Daoy (cell line): ENCODE measurements at places on chromosomes 7 and 10. TPM values are rescaled to one million over a fixed set of nuclear protein-coding genes. Genes with fewer than 3 reads are reported as not detected.

GRCh38 chr7:105926131-105926530, 36.9 kb upstream of the CDHR3 start:
- no peak for DNase-seq

DNA sequence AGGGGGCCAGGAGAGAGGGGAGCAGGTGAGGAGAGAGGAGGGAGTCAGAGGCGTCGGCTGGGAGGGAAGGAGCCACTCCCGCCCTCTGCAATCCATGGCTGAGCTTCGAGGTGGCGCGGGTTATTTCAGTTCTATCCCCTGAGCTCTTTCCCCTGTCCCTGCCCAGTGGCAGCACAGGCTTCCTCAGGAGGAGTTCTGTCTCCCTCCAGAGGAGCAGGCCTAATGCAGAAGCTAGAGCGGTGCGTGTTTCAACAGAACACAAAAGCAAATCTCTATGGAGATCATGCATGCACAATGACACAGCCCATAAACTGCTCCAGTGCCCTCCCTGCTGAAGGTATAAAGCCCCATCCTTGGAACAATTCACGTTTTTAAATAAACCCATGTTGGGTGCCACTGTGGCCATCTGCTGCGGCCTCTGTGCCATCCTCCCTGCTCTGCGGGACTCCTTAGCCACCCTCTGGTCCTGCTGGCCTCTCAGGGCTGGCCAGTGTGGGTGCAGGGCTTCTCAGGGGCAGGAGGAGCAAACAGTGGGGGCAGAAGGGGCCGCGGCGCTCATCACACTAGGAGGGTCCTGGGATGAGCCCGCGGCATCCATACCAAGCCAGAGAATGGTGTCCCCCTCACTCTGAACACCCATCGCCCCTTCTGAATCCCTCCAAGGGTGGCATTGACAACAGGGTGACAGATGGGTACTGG, 192.6 kb upstream of the LYZL2 start:
- DNase-seq = no peak

GRCh38 chr7:72321081-72321480, 91.1 kb downstream of the CALN1 start:
- no peak for DNase-seq

DNA sequence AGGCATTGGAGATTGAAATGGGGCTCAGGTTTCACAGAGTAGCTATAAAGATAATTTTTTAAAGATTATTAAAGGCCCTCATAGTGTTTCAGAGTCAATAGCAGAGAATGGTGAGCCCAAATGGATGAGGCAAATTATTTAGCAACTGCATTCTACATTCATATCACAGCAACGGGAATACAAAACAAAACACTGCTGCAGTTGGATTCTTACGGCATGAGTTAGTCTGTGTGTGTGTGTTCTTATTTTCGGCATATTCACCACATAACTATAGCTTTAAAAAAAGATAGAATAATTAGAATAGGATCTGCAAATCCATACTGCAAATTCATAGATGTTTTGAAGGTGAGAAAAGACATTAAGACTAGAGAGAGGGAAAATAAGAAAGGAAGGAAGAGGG, 66.0 kb downstream of the SUGCT start:
- DNase-seq = peak; percentile 58

- DNase-seq = no peak
Measured at GRCh38 chr7:12494687-12495024, 75.9 kb upstream of the SCIN start.

GRCh38 chr7:44767912-44768627, 19.4 kb downstream of the ZMIZ2 start:
- DNase-seq = no peak

GRCh38 chr7:17071866-17072265, 190.1 kb upstream of the AGR3 start:
- no peak for DNase-seq

DNA sequence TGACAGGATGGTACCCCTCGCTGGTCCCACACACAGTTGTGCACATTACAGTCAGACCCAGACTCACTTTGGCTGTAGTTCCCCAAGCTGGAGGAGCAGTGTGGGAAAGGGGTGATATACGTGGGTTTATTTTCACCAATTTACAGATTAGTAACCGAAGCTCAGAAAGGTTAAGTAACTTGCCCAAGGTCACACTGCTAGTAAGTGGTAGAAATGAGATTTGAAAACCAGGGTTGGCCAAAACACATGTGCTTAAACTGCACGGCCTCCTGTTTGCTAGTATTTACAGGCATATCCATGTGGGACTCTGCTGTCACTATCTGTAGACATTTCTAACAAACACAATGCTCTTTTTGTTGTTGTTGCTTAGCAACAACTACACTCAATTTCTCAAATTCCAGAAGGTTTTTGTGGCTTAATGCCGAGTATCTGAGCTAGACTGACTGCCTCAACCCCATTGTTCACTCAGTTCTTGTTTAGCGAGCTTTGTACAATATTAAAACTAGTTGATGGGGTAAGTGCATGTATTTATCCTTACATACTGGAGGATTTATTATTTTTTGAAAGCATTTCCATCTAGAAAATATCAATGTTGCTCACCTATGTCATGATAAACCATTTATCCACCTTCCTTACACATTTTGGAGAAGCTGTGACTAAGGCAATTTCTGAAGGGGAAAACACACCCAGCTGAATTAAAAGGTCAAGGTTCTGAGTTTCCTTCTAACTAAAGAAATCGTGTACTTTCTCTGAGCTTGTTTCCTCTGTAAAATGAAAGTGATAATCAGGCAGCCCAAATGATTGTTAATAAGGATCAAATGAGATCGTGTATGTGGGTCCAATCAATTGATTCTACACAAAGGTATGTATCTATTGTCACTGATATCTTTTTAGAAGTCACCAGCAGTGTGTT, 5.3 kb upstream of the TMEM139 start:
- DNase-seq = peak; percentile 20

DNA sequence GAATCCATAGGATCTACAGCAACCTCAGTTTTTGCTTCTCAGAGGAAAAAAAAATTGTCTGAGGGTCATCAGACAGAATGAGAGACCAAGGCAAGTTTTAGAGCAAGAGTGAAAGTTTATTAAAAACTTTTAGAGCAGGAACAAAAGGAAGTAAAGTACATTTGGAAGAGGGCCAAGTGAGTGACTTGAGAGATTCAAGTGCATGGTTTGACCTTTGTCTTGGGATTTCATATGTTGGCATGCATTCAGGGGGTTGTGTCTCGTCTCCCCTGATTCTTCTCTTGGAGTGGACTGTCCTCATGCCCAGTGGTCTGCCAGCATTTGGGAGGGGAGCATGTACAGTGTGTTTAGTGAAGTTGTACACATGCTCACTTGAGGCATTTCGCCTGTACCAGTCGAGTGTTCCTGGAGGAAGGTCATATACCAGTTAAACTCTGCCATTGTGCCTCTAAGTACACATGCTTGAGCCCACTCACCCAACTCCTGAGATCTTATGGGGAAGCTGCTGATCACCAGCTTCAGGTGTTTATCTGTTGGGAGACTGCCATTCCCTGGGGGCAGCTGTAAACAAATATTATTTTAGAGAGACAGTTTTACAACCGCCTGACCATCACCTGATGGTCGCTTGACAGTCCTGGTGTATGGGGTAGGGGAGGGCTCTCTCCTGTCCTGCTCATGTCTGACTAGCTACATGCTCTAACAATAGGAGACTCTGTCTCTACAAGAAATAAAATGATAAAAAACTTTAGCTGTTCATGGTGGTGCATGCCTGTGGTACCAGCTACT, 109.4 kb downstream of the EEPD1 start:
- DNase-seq = no peak

GRCh38 chr7:94856643-94857042, 50.8 kb upstream of the PPP1R9A start:
- no peak for DNase-seq

- peak; percentile 84 for DNase-seq
Measured at GRCh38 chr7:114922652-114923402, 933 bp downstream of the MDFIC start.

GRCh38 chr7:79692015-79692414, 238.5 kb upstream of the MAGI2 start:
- DNase-seq = peak; percentile 3

DNA sequence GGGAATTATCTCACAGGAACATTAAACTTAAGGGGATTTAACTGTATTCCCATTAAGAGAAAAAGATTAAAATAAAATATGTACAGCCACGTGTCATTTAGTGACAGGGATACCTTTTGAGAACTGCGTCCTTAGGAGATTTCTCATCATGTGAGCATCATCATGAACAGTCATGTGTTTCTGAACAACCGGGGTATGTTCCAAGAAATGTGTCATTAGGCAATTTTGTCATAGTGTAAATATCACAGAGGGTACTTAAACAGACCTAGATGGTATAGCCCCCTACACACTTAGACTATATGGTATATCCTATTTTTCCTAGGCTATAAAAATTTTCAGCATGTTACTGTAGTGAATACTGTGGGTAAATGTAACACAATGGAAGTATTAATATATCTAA, 840.3 kb downstream of the CNTNAP2 start:
- DNase-seq = no peak

DNA sequence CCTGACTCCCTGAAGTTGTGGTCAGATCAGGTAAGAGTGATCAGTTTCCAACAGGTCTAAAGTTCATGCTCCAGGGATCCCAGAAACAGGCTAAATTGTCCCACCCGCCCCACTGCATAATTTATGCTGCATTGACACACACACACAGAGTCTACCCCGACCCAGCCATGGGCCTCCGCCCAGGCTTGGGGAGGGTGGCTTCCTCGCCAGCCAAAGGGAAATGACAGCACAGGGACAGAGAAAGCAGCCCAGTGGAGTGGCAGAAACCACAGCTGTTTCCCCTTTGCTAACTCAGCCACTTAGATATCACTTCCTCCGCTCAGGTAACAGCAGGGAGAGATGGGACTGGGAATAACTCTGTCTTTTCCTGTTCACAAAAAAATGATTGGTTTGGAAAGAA, 9.4 kb downstream of the SH3PXD2A start:
- peak; percentile 14 for DNase-seq

DNA sequence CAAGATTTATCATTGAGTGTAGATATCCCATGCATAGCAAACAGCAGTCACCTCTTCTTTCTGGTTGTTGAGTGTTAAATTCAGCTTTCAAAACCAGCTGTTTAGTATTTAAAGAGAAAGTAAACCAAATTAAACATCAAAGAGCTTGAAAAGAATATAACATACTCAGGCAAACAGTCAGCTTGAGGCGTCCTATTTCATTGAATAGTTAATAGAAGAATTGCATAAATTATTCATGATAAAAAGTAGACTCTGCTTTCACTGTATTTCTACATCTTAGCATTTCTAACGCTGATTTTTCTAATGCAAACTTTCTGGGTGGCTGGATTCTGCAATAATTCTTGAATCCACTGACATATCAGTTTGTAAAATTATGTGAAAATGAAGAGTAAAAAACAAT, 464.5 kb upstream of the LRRN3 start:
- no peak for DNase-seq

The TMEM130 gene
- 3.3 TPM in 1 of 2 replicates, not detected in the other for total RNA-seq

The FGF8 gene
- total RNA-seq = not detected in 2 replicates

The OPALIN gene
- not detected in 2 replicates for total RNA-seq

The DEPP1 gene
- 0.11 and 0.15 TPM in 2 replicates for total RNA-seq

The MYO1G gene
- 0.06 and 0.34 TPM in 2 replicates for total RNA-seq

The HOXA9 gene
- total RNA-seq = 1.8 TPM in 1 of 2 replicates, not detected in the other

The PRKG1 gene
- 1.5 TPM in 2 replicates for total RNA-seq
